ENCODE measurements at places on chromosomes 16 and 17.

DNA sequence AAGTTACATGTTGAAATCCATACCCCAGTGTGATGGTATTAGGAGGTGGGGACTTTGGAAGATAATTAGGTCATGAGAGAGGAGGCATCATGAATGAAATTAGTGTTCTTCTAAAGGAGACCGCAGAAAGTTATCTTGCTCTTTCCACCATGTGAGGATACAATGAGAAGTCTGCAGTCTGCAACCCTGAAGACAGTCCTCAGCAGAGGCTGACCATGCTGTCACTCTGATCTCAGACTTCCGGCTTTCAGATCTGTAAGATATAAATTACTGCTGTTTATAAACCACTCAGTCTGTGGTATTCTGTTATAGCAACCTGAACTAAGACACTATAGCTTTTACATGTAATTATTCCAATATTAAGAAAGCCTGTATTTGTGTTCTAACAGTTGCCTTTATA is 116.7 kb upstream of the CES5A start:
- DNase-seq: no peak

- no peak for DNase-seq
Observed at GRCh38 chr17:40921026-40921425, 16.4 kb downstream of the KRT23 start.

DNA sequence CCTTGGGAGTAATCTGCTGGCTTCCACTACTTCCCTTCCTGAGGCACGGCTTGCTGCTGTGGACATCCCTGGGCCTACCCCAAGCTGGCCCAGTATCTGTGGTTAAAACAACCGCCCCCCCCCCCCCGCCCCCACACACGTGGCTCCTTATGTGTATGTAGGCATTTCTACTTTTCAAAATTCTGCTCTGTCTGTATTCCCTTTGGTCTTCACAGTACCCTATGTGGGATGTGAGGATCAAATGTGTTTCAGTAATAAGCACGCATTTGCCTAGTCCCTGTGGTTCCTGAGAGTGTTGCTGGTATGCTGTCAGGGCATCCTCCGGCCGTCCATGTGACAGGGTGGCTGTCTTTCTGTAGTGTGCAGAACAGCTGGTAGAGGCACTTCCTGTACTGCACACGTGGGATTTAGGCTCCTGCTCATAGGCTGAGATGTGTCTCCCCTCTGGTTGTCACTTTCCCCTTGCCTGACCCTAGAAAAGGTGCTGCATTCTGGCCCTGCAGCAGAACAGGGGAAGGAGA is 2.2 kb downstream of the NT5M start:
- DNase-seq: peak; percentile 25

DNA sequence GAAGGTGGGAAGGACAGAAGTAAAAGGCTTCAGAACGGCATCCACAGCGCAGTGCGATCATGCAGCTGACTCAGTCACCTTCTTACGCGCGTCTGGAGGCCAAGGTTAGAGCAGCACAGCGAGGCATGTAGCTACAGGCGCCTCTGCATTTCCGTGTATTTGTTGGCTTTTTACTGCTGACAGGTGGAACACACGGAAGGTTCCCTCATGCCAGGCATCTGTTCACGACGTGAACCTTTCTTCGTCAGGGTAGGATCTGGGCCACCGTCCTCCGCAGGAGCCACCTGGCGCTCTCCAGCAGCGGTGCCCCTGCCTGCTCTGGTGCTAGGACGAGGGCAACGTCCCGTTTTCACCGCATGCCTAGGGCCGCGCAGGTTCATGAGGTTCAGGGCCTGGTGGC is 15.3 kb downstream of the TMEM204 start:
- DNase-seq: no peak

DNA sequence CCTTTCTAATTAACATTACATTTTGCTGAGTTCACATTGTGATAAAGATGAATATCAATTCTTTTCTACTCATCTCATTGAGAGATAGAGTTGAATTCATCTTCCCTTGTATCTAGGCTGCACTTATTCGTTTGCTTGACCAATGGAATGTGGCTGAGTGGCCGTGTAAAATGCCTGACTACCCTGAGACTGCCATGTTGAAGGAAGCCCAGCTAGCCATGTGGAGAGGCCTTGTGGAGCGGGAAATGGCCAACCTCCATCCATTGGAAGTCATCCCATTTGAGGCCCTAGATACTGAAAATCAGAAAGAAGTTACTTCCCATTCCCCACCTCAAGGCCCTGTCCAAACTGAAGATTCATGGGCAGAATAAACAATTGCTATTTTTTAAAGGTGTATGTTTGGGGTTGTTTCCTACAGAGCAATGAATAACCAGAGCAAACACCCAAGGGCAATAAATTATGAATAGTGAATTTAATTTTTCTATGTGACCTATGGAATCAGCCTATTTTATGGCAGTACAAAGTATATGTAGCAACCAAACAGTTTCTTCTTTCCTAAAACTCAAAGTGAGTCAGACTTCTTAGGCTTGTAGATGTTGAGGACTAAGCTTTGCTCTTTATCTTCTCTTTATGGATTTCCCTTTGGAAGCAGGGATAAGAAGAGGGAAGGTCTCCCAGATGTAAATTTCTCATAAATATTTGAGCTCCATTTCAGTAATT is 545.1 kb downstream of the MAF start:
- DNase-seq: no peak

GRCh38 chr16:57299009-57299718 is 14.7 kb upstream of the PLLP start:
- DNase-seq: no peak

Measured in T-helper 1 cell (primary cell).